ENCODE measurements at places on chromosomes 2 and 18.

- no peak for DNase-seq
Measured at GRCh38 chr2:223180463-223180862, 128.5 kb downstream of the KCNE4 start.

DNA sequence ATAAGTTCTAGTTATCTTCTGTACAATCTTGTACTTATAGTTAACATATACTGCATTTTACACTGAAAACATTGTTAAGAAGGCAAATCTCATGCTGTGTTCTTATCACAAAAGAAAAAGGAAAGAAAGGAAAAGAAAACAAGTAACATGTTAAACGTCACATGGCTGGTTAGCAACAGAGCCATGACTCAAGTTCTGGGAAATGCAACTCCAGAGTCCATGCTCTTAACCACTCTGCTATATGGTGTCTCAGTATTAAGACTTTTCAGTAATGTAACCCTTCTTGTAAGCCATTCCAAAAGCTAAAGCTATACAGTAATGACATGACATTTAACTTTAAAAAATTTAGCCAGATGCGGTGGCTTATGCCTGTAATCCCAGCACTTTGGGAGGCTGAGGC is 181.4 kb downstream of the BARD1 start:
- DNase-seq, result no peak

DNA sequence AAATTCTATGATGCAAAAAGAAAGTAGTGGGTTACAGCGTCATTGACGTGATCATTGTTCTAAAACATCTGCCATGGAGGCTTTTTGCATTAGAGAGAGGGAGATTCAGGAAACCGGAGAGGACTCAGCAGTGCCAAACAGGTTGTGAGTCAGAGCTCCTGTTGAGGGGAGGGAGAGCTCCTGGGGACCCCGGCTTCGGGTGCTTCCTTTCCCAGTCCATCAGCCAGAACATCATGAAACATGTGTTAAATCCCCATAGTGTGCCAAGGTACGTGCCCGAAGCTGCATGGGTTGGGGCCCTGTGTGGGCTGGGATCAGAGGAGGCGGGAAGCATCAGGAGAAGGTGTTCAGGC is 791 bp upstream of the CYRIA start:
- no peak for DNase-seq

- no peak for DNase-seq
Measured at GRCh38 chr2:236021499-236022057, 146.6 kb downstream of the GBX2 start.

DNA sequence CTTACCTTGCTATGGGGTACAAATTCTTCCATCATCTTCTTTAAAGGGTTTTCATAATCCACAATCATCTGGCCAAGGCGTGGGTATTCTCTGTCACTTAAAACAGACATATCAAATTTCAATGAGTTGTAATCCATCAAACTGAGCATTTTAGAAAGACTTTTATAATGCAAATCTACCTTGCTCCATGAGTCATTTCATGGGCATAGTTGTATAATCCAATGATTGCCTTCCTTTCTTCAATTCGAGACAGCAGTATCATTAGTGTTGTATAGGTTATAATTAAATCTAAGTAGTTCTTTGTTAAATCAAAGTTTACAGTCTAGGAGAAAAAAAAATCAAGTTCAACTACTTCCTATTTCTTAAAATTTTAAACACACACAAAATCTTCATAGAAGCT is 36.3 kb downstream of the NCKAP1 start:
- no peak for DNase-seq

DNA sequence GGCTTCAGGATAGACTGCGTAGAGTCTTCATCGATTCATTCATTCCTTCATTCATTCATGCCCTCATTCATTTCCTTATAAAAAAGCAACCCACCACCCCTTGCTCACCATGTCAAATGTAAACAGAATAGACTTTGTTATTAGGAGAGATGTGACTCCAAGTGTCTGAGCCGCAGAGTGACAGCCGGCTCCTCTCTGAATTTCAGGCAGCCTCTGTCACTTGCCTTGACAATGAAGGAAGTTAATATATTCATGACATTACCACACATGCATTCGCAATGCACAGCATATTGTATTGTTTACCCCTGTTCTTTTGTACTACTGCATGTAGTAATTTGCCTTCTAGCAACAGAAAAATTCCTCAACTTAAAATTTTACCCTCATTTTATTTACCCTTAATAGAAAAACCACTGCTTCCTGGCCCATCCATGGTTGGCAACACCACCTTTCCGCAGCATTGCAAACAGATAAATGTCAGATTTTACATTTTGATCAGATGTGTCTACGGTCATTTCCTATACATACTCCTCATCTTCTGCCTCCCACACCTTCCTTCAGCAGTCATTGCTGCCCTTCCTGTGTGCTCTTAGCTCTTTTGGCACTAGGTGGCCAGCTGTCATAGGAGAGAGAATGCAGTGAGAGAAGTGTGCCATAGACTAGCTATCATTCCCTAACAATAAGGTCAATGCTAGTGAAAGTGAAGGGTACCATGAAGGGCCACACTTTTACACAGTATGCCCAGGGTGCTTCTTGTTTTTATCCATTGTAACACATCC is 1090.8 kb downstream of the BCL11A start:
- no peak for DNase-seq

DNA sequence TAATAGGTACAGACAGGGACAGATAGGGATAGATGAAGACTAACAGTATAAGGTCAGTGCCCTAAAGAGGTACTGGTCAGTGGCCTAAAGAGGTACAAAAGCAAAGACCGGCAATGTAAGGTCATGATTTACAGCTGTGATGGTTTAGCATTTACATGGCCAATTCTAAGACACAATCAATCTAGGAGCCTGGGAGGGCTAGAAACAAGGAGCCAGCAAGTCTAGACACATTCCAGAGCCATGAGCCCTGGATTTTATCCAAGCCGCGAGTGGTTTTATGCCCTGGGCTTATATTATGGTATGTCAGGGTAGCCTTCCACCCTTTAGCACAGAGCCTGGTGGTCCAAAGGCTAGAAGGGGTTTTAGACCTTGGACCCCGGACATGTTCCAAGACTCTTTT is 124.2 kb downstream of the CBLN2 start:
- no peak for DNase-seq

GRCh38 chr2:85611217-85611704 is 605 bp downstream of the C2orf68 start:
- no peak for DNase-seq

- no peak for DNase-seq
Measured at GRCh38 chr2:56540916-56541315, 357.1 kb downstream of the CCDC85A start.

Data from neural crest cell (in vitro differentiated cells).